ENCODE measurements at places on chromosomes 3 and 15. TPM values are rescaled to one million over a fixed set of nuclear protein-coding genes. Genes with fewer than 3 reads are reported as not detected.

Gene TMEM207
- total RNA-seq, result not detected

Gene FAM107A
- total RNA-seq, result 11.2 TPM

Gene PAK6
- 1.1 TPM for total RNA-seq

Gene XPC
- total RNA-seq, result 70.6 TPM

Gene ARPIN
- 39.7 TPM for total RNA-seq

Gene GOLGA6B
- total RNA-seq, result not detected

Gene TMEM212
- total RNA-seq, result not detected

Gene FYCO1
- 45.8 TPM for total RNA-seq

Gene ABI3BP
- total RNA-seq, result 172 TPM

Gene DOCK3
- total RNA-seq, result 0.57 TPM

Gene ALPK3
- total RNA-seq, result 70.3 TPM

Gene LRRC31
- total RNA-seq, result not detected

Gene GOLGA8H
- total RNA-seq, result 0.65 TPM

Gene TLR9
- total RNA-seq, result not detected

Gene ANKRD63
- total RNA-seq, result not detected

Gene SAMD7
- not detected for total RNA-seq

Gene LMAN1L
- not detected for total RNA-seq

Gene CELF6
- total RNA-seq, result 1.9 TPM

Gene TRANK1
- 9.1 TPM for total RNA-seq

Gene TNFAIP8L3
- 1.7 TPM for total RNA-seq

Gene MCTP2
- total RNA-seq, result 2.6 TPM

Gene NR1I2
- total RNA-seq, result 0.68 TPM

Gene TMED3
- 8.5 TPM for total RNA-seq

Gene LAMB2
- 411 TPM for total RNA-seq

Gene WWTR1
- total RNA-seq, result 47.9 TPM

Gene DLG1
- total RNA-seq, result 73.5 TPM

Gene LIPH
- 3.8 TPM for total RNA-seq

Gene CHRNA7
- 0.16 TPM for total RNA-seq

Gene IL17RD
- total RNA-seq, result 3.4 TPM

Gene LRRC58
- total RNA-seq, result 35.5 TPM
